ENCODE measurements at places on chromosomes 3 and 15.
A peak's percentile ranks its signal among the peaks of the same experiment; 100 is the strongest.

- DNase-seq = no peak
Measured at GRCh38 chr3:108511055-108511454, 659 bp upstream of the MYH15 start.

- DNase-seq = no peak
Measured at GRCh38 chr15:62902821-62903220, 139.7 kb upstream of the TPM1 start.

DNA sequence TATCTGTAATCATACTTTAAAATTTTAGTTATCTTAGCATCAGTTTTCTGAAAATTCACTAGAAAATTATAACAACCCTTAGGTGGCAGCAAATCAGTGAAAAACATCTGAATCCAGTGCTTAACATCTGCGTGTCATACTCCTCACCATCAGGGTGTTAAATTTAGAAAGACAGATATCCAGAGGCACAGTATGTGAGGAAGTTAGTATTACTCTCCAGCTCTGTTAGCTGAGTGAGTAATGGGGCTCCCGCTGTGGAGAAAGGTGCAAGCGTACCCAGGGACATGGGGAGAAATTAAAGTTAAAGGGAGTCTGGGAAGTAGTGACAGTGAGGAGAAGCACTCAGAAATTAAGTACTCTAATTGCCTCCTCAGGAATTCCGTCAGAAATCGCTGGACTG lies 50.9 kb downstream of the CEP63 start:
- DNase-seq = no peak

GRCh38 chr15:33074942-33075341 lies 119.6 kb downstream of the FMN1 start:
- no peak for DNase-seq

GRCh38 chr15:91491101-91491950 lies 362.2 kb upstream of the SLCO3A1 start:
- peak; percentile 50 for DNase-seq

DNA sequence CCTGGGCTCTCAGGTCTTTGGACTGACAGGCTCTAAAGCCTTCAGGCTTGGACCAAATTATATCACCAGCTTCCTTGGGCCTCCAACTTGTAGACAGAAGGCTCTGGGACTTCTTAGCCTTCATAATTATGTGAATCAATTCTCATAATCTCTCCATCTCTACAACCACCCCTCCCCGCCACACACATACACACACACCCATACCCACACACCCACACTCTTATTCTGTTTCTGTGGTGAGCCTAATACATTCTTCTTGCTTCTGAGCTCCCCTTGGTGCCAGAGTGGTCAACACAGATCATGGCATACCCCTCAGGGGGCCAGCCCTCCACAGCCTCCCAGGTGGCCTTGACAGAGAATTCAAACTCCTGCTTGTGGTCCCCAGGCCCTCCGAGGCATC lies 5.6 kb upstream of the NUP210 start:
- DNase-seq = no peak

GRCh38 chr3:138449490-138449889 lies 15.1 kb downstream of the ESYT3 start:
- no peak for DNase-seq

- DNase-seq = no peak
Measured at GRCh38 chr3:21508246-21508645, 242.8 kb downstream of the ZNF385D start.

DNA sequence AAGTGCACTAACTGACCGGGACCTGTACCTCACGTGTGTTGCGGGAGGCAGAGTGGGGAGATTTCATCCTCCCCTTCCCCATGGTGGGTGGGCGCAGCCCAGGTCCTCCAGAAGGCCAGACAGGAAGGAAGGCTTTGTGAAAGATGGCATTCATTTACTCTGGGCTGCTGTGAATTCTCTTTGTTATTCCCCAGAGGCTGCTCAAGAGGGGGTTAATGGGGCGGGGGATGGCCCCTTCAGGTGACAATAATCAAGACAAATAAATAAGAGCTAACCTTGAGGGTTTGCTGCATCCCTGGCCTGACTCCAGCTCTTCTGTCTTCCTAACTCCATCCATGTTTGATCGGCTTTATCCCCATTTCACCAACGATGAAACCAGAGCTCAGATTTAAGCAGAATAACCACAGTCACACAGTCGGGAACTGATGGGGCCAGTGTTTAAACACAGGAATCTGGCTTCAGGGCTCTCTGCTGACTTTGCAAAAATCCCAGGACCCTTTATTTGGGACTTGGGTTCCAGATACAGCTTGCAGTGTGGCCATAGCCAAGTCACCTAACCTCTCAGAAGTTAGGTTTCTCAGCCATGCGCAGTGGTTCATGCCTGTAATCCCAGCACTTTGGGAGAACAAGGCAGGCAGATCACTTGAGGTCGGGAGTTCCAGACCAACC lies 16.5 kb downstream of the PIF1 start:
- DNase-seq = no peak

- DNase-seq = no peak
Measured at GRCh38 chr3:139340784-139341183, 3.0 kb upstream of the MRPS22 start.
